Activated CD4-positive, alpha-beta T cell treated with anti-CD3 and anti-CD28 coated beads, Interleukin-2, amount 50 U/mL, for 4 hours (primary cell): ENCODE measurements at places on chromosomes 16 and 17.

DNA sequence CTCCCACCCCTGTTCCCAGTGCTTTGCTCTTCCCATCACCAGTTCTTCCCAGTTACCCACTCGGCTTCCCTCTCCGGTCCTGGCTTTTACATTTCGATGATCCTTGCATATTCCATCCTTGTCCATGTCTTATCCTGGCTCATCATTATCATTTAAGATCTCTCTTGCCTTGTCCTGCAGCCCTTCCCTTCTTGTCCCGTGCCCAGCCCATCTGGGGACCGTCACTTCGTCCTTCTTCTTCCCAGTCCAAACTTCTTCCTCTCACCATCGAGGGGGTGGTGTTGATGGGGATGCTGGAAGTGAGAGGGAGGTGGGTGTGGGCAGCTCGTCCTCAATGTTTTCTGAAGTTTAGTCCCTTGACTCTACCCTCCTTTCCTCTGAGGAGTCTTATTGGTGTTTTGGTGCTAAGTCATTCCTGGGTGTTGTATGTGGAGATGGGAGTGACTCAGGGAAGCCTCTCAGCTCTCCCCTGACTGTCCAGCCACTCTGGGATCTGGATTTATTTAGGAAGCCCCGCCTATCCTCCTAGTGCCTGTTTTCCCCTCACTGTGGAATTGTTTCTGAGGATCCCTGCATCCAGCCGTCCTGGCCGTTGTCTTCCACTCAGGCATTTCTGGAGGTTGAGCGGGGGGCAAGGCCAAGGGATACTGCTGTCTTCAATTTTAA lies 975 bp downstream of the SNX29 start:
- DNase-seq: no peak

DNA sequence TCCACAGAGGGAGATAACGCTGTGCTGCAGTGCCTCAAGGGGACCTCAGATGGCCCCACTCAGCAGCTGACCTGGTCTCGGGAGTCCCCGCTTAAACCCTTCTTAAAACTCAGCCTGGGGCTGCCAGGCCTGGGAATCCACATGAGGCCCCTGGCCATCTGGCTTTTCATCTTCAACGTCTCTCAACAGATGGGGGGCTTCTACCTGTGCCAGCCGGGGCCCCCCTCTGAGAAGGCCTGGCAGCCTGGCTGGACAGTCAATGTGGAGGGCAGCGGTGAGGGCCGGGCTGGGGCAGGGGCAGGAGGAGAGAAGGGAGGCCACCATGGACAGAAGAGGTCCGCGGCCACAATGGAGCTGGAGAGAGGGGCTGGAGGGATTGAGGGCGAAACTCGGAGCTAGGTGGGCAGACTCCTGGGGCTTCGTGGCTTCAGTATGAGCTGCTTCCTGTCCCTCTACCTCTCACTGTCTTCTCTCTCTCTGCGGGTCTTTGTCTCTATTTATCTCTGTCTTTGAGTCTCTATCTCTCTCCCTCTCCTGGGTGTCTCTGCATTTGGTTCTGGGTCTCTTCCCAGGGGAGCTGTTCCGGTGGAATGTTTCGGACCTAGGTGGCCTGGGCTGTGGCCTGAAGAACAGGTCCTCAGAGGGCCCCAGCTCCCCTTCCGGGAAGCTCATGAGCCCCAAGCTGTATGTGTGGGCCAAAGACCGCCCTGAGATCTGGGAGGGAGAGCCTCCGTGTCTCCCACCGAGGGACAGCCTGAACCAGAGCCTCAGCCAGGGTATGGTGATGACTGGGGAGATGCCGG lies 769 bp downstream of the CD19 start:
- no peak for DNase-seq

DNA sequence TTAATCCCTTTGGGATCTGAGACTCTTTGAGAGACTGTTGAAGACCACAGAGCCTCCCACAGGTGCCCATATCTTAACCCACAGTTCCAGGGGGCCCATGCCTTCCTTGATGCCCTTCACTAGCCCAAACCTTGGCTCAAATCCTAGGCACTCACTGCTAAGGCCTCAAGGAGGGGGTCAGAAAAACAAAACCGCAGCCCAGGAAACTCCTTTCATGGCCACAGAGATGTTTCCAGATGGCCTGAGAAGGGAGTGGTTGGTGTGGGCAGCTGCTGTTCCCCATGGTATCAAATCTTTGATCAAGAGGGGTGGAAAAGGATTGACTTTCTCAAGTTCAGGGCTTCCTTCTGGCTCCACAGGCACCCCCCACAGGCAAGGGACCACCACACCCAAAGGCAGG lies 44.7 kb downstream of the CDH1 start:
- no peak for DNase-seq

- no peak for DNase-seq
Observed at GRCh38 chr16:73735018-73735417, 561.6 kb upstream of the PSMD7 start.

GRCh38 chr17:73272906-73273218 lies 11.2 kb upstream of the CPSF4L start:
- DNase-seq: no peak

- DNase-seq: no peak
Observed at GRCh38 chr16:13829697-13830299, 90.2 kb upstream of the ERCC4 start.

GRCh38 chr16:54402270-54402669 lies 115.7 kb upstream of the IRX3 start:
- DNase-seq: no peak

DNA sequence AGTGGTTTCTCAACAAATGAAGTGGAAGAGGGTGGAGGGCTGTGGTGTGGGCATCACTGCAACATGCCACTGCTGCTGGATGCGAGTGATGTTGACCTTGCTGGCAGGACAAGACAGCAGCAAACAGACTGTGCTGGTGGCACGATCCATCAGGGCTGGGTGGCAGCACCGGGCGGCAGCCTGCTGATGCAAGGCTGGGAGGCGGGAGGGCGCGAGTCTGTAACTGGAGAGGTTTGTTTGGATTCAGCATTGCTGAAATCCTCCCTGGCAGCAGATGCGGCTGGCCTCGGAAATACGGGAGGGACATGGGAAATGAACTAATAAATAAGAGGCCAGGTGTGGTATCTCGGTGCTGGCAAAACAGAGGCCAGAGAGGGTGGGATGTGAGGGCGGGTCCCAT lies 224.2 kb downstream of the ENGASE start:
- no peak for DNase-seq

GRCh38 chr16:80303691-80304090 lies 237.1 kb upstream of the DYNLRB2 start:
- DNase-seq: no peak

DNA sequence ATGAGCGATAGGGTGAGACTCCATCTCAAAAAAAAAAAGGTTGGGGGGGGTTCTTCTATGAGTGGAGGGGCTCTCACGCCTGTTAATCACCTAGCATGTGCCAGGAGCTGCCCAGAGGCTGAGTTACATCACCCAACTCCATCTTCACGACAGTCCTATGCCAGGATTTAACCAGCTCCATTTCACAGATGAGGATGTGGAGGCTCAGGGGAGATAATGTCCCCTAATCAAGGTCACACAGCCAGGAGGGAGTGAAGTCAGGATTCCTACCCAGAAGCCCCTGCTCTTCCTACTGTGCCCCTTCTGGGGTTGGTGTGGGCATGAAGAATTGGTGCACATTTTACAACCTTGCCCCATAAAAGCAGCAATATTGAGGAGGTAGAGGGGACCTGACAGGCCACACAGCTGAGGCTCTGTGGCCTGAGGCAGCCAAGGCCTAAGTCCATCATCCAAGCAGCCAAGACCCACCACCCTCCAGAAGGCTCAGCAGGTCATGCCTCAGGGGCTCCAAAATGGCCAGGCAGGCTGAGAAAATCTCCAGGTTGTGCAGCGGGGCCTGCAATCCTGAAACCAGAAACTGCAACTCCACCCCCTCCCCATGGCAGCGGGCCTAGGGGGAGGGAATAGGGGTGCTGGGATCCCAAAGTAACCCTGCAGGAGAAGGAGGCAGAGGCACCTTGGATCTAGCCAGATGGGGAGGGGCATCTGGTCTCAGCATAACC lies 6.9 kb downstream of the PPY start:
- no peak for DNase-seq

- no peak for DNase-seq
Observed at GRCh38 chr17:1045456-1045855, 48.5 kb downstream of the TIMM22 start.

- DNase-seq: no peak
Observed at GRCh38 chr17:30905742-30906100, 317 bp downstream of the TEFM start.
